Smooth muscle cell of trachea (primary cell): ENCODE measurements at places on chromosomes 5 and 9. TPM values are rescaled to one million over a fixed set of nuclear protein-coding genes. Genes with fewer than 3 reads are reported as not detected.

The PRSS3 gene
- total RNA-seq: 11.1 and 13.2 TPM in 2 replicates

The HCN1 gene
- total RNA-seq: not detected in 2 replicates

The FAM169A gene
- total RNA-seq: 0.17 and 0.29 TPM in 2 replicates

The BAAT gene
- total RNA-seq: not detected in 2 replicates

The TMEM215 gene
- total RNA-seq: not detected in 2 replicates

The FBLL1 gene
- total RNA-seq: 0.44 and 1.7 TPM in 2 replicates

The IL5 gene
- not detected in 2 replicates for total RNA-seq

The SPINK5 gene
- not detected in 2 replicates for total RNA-seq

The CXCL14 gene
- 0.33 TPM in 1 of 2 replicates, not detected in the other for total RNA-seq
